Sciatic nerve (tissue), 2 donors: ENCODE measurements at places on chromosomes 6 and 20. TPM values are rescaled to one million over a fixed set of nuclear protein-coding genes. Genes with fewer than 3 reads are reported as not detected.

GRCh38 chr20:19757487-19758132 is 448 bp upstream of the RIN2 start:
- DNase-seq = peak; percentile 92

GRCh38 chr6:44076356-44077213 is 50.7 kb downstream of the MRPL14 start:
- peak; percentile 81 for DNase-seq

DNA sequence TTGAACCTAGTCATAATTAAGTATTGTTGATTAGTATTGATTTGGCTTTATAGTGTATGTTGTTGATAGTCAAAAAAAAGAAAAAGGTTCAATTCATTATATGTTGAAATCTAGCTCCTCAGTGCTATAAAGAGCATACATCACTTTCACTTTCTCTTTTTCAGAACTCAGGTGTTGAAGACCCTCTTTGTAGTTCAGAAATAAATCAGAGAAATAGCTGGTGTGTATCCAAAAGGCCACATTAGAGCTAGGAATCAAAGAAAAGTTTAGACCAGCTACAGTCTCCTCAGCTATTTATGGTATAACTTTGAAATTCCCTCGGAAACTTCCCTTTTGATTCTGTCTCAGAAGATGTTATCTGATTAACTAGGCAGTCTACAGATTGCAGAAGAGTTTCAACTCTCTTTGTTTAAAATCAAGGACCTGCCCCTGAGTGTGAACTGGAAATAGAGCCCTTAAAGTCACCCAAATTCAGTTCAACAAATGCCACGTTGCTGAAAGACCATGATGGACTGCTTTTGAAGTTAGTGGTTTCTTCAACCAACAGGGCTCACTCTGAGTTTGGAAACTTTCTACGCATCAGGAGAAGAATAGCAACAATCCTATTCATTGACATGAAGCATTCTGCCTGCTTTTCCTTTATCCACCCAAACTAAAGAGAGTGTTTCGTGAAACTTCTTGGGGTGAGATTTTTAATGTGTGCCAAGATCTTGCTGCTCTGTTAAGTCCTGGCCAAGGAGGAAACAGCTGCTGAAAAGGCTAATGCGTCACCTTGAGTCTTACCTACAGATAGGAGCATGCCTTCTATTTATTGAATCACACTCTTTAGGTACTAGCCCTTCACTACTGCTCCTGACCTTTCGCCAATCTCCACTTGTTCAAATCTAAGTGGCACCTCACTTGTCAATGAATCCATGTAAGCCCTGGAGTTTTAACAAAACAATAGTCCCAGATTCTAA is 111.7 kb downstream of the TNFRSF21 start:
- DNase-seq = no peak

Gene MLN
- not detected for total RNA-seq

- peak; percentile 73 for DNase-seq
Measured at GRCh38 chr20:50054626-50055511, 58.1 kb downstream of the UBE2V1 start.

Gene SYCP2
- 6.7 TPM for total RNA-seq
